ENCODE measurements at places on chromosomes 12 and 14.

- DNase-seq = no peak
Measured at GRCh38 chr12:122958198-122958888, 7.9 kb downstream of the ABCB9 start.

DNA sequence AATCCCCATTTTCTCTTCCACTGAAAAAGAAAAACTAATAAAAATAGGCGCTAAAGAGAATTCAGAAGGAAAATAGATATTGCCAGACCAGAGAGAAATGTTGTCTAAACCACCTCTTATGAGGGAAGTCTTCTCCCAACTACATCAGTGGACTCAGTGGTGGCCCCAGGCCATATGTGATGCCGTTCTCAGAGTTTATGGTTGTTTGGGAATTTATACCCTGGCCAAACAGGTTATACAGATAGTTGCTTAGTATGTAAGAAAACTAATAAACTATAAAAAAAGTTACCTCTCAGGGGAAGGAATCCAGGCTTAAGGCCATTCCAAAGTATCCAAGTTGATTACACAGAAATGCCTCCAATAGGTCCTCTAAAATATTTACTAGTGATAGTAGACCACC lies 103.4 kb upstream of the RBM19 start:
- no peak for DNase-seq

- DNase-seq = peak; percentile 34
Measured at GRCh38 chr12:108833757-108834472, 23.5 kb downstream of the SSH1 start.

- DNase-seq = no peak
Measured at GRCh38 chr14:31320216-31320615, 100.1 kb downstream of the HEATR5A start.

DNA sequence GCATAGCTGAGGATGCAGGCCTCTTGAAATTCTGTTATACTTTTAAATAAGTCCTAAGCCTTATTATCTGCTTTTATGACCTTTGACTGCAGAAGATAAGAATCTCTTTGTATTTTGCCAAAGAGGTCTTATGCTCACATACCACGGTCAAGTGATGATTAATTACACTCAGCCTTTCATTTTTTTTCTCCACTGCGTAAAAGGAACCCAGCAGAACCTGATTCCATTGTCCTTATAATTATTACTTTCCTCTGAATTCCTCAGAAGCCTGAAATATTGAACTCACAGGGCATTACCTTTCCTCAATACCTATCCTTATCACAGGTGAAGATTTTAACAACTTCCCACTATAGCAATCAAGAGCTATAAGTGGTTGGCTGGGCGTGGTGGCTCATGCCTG lies 498.7 kb upstream of the RPL10L start:
- no peak for DNase-seq

DNA sequence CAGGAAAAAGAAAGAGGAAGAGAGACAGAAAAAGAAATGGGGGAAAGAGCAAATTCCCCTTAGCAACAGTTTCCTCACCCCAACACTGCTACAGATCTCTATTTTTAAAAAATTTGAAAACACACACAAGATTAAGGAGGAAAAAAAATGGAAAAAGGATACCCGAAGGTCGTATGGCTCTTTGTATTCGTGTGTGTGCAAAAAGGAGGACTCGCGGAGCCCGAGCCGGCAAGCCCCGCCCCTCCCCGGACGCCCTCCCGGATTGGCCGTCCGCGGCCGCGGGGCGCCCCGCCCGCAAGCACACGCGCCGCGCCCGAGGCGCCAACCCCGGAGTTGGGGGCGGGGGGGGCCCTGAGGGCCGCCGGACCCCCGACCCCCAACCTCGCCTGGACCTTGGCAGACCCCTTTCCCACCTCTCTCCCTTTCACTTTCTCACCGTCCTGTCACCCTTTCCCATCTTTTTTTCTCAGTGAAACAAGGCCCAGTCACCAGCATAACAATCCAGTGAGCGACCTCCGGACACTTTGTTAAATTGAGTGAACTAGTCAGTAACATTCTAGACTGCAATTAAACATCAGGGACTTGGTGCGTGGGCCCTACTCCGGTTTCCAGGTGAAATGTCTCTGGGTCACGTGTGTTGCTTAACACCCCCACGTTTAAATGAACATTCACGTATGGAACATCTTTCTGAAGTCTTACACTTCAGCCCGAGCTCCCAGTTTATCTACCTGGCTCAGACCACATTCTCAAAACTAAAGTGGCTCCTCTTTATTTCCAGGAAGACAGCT lies at the start of gene C14orf93:
TSS of gene C14orf93 (minus strand) at position 205 of the 788 bp plus-strand sequence. CDS start 11,120 bp downstream, outside the sequence.
- DNase-seq = peak; percentile 9

DNA sequence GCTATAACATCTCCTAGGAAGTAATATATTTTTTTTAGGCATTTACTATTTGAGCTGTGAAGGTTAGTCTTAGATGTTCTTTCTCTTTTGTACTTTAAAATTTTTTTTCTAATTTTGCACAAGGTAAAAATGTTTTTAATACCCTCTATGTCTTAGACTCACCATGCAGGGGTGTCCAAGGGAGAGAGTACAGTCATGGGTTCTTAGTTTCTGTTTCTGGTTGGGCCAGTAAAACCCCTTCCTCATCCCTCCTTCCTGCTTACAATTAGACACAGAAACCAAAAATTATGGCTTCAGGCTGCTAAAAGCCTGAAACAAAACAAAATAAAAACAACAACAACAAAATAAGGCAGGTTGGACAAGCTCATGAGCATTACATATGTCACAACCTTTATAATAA lies 193.0 kb downstream of the SYT1 start:
- DNase-seq = no peak

DNA sequence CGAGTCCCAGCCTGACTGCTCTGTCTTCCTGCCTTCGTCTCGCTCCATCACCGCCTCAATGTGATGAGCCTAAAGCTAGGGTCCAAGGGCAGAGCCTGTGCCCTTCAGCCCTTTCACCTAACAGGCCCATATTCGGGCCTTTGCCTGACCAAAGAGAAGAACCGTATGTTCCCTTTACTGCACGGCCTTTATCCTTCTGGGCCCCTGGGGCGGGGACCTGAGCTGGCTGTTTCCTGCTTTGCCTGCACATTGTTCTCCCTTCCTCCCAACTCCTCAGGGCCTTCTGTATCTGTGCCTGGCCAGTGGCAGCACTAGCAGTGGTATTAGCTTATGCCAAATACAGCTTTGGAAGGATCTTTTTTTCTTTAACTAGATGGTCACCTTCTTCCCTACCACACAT lies 8.5 kb upstream of the MYL6B start:
- no peak for DNase-seq

- no peak for DNase-seq
Measured at GRCh38 chr14:32383364-32384009, 54.4 kb downstream of the AKAP6 start.

GRCh38 chr12:131271724-131272123 lies 318.0 kb downstream of the ADGRD1 start:
- DNase-seq = no peak

DNA sequence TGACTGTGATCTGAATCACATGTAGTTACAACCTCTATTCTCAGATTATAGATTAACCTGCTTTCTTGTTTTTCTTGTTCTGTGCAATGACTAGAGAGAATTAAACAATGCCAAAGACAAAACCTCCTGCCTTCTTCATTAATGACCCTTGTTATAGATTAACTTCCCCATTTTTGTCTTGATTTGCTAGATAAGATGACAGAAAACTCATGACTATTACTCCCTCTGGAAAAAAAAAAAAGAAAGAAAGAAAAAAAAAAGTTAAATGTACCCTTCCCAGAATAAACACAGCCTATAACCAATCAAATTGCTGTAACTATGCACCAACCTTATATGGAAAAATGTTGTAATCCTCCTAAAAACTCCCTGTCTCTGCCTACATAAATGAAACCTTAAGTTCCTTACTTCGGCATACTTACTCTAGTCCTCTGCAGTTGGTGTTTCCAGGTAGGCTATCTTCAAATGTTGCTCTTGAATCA lies 41.1 kb upstream of the PCED1B start:
- no peak for DNase-seq

GRCh38 chr12:132282031-132282949 lies 47.1 kb downstream of the GALNT9 start:
- no peak for DNase-seq

- DNase-seq = no peak
Measured at GRCh38 chr12:101475751-101476305, 692 bp downstream of the SPIC start.

GRCh38 chr12:64883264-64884163 lies 59.1 kb downstream of the TBC1D30 start:
- no peak for DNase-seq

DNA sequence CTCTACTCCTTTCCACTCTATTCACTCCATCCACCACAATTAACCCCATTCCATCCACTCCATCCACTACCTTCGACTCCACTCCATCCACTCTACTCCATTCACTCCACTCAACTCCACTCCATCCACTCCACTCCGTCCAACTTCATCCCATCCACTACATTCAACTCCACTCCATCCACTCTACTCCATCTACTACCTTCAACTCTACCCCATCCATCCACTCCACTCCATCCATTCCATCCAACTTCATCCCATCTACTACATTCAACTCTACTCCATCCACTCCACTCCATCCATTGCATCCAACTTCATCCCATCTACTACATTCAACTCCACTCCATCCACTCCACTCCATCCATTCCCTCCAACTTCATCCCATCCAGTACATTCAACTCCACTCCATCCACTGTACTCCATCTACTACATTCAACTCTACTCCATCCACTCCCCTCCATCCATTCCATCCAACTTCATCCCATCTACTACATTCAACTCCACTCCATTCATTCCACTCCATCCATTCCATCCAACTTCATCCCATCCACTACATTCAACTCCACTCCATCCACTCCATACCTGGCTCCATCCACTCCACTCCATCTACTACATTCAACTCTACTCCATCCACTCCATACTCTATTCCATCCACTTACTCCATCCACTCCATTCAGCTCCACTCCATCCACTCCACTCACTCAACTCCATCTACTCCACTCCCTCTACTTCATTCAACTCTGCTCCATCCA lies 16.4 kb downstream of the HNF1A start:
- no peak for DNase-seq

GRCh38 chr12:68943848-68944247 lies 10.9 kb upstream of the CPM start:
- DNase-seq = no peak

- no peak for DNase-seq
Measured at GRCh38 chr12:108854451-108855283, 2.7 kb downstream of the SSH1 start.

DNA sequence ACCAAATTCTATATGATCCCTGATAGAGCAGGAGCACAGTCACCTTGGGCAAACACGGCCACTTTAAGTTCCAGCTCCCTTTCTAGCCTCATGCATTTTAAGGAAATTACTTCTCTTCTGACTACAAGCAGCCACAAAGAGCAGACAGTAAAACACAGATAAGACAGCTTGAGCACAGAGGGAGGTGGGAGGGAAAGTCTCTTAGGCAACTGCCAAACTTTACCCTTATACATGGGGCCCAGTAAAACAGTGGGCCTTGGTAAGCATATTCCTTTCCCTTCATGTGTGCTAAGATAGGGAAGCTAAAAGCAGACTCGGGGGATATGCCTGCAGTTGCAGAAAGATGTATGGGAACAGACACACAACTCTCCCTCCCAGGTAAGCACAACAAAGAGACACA lies 235.9 kb downstream of the CPNE8 start:
- DNase-seq = no peak

GRCh38 chr12:57104292-57104910 lies 6.8 kb downstream of the STAT6 start:
- DNase-seq = no peak

GRCh38 chr14:95527387-95528002 lies 7.4 kb upstream of the GLRX5 start:
- no peak for DNase-seq

GRCh38 chr14:22982477-22983245 lies at the start of gene AJUBA:
Gene AJUBA, minus strand, starts transcription at chr14:22982551. Its CDS starts 285 bp downstream, at chr14:22982266.
- DNase-seq = peak; percentile 9

- DNase-seq = peak; percentile 62
Measured at GRCh38 chr12:117144599-117144998, 45.4 kb upstream of the TESC start.

- no peak for DNase-seq
Measured at GRCh38 chr14:94282991-94283723, 9.9 kb downstream of the SERPINA10 start.

- DNase-seq = no peak
Measured at GRCh38 chr12:15350643-15351042, 28.3 kb downstream of the PTPRO start.

- DNase-seq = no peak
Measured at GRCh38 chr12:108967869-108968540, 52.9 kb downstream of the SVOP start.

- no peak for DNase-seq
Measured at GRCh38 chr14:52856139-52856538, 64.7 kb upstream of the GNPNAT1 start.

DNA sequence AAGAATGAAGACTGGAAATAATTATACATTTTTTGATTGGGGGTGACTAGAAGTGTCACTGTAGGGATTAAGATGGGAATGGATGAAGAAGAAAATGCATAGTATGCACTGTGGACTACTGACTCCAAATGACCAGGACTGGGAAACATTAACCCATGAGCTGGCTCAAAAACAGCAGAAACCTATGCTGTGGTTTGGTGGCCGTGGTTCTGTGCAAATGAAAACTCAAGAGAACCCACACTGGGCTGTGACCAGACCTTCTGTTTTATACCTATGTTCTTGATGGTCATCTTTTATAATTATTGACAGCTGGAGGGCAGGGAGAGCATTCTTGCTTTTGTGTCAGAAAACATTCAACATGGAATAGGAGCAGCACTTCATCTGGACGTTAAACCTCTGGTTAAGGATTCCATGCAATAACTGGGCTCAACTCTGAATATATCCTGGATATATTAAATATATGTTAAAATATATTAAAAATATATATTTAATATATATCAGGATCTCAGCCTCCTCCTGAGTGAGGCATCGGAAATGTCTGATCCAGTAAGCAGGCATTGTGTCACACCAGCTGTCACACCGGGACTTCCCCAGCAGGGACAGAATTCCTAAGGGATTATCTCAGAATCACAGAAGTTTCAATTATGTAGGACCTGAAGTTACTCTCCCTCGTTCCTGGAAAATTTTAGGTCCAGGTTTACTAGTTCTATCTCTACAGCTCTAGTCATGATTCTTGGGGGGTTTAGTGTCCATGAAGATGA lies 48.5 kb downstream of the BBS10 start:
- no peak for DNase-seq

DNA sequence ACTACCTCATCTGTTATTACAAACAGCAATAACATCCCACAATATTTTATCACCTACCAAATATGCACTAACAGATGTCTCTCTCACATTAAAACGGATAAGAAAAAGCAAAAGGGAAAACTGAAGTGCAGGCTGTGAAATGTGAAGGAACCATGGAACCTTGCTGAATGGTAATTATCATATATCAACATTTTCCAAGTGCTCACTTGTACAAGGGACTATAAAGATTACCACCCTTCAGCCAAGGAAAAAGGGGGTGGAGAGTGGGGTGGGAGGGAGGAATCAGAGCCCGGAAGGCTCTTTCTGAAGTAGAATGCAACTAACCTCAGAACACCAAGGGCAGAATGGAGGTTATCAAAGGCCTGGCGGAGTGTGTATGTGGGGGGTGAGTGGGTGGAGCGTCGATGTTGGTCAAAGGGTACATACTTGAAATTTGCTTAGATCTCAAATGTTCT lies 1.2 kb downstream of the SNX6 start:
- no peak for DNase-seq

GRCh38 chr12:29425722-29426121 lies 44.8 kb upstream of the ERGIC2 start:
- DNase-seq = no peak

- DNase-seq = no peak
Measured at GRCh38 chr14:51481643-51482042, 170.1 kb upstream of the FRMD6 start.

GRCh38 chr12:54701940-54702592 lies 53.9 kb upstream of the DCD start:
- no peak for DNase-seq

- DNase-seq = no peak
Measured at GRCh38 chr14:74488786-74489397, 4.2 kb downstream of the NPC2 start.

Measured in amygdala (tissue), 56 donors.